ENCODE measurements at places on chromosomes 3 and 15.

- no peak for DNase-seq
Observed at GRCh38 chr15:50764461-50765194, 878 bp downstream of the SPPL2A start.

DNA sequence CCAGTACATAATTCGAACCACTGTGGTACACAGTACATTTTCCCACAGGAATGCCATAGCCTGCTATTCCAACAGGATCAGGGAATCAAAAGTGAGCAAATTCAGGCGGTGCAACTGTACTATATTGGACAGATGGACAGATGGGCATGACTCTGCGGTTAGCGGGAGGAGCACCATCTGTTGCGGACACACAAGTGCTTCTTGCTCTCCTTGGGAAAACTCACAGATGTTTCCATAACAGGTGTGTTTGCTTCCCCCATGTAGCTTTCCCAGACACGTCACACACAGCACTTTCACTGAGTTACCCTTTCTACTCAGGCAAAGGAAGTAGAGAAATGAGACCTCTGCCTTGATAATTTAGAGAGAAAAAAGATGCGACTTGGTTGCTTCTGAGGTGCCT is 325.1 kb upstream of the THBS1 start:
- DNase-seq = no peak

DNA sequence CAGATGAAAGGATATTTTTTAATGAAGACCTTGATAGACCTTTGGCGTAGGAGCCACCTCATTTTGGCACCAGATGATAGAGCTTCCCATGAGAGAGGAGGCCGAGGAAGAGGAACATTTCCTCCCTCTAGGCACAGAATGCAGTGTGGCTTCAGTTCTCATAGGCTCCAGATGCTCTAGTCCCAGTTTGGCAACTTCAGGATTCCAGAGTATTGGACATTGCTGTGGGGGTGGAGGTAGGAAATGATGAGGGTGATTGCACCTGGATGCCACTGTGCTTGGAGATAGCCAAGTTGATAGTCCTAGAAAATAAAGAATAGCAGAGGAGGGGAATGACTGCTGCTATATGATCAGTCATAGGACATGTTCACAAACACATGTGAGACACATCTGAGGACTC is 58.3 kb upstream of the KY start:
- no peak for DNase-seq

- DNase-seq = no peak
Observed at GRCh38 chr3:14744556-14744955, 69.6 kb downstream of the C3orf20 start.

- DNase-seq = no peak
Observed at GRCh38 chr3:27756877-27757276, 34.8 kb upstream of the EOMES start.

GRCh38 chr15:34584996-34585395 is 1.5 kb upstream of the GOLGA8B start:
- no peak for DNase-seq

DNA sequence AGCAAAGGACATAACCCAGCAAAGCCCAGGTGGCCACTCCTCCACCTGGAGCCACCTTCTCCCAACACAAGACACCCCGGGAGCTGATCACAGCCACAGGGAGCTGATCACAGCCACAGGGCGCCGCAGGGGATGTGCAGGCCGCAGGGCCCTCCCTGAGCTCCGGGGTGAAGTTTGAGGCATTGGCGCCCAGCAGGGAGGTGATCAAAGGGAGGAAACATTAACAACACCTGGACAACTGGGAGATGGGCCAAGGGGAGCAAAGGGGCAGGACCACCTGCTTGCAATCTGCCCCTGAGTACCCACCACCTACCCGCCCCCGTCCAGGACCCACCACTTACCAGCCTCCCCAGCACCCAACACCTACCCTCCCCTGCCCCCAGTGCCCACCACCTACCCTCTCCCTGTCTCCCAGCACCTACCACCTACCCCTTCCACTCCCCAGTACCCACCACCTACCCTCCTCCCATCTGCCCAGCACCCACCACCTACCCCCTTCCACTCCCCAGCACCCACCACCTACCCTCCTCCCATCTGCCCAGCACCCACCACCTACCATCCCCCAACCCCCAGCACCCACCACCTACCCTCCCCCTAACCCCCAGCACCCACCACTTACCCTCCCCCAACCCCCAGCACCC is 2.4 kb downstream of the UROC1 start:
- DNase-seq = no peak

DNA sequence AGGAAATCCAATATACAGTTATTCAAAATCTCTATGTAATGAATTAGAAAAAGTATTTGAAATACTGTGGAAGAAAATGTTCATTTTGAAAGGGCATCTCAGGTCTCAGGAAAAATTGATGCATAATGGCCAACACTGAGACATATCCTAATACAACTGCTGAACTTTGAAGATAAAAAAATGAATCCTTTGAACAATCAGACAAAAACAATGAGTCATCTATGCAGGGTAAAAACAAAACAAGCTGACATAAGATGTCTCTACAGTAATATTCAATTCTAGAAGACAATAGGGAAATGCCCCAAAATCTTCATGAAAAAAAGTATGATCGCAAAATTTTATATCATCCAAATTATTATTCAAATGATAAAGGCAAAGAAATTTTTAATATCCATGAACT is 34.0 kb upstream of the ZNF280D start:
- DNase-seq = no peak

DNA sequence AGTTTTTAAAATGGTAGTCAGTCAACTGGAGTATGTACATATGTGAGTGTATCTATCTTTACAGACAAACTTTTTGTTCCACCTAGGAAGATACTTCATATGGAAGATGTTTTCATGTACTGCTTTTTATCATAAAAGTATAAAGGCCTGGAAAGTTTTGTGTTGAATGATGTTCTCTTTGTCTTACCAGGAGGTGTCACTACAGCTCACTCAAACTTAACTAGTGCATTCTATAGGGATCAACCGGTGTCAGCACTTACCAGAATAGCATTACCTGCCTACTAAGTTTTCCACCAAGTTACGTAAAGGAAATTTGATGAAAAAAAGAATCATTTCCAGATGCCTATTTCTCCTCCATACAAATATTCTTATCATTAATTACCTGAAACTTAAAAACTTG is 522.6 kb upstream of the SEMA6D start:
- DNase-seq = no peak

DNA sequence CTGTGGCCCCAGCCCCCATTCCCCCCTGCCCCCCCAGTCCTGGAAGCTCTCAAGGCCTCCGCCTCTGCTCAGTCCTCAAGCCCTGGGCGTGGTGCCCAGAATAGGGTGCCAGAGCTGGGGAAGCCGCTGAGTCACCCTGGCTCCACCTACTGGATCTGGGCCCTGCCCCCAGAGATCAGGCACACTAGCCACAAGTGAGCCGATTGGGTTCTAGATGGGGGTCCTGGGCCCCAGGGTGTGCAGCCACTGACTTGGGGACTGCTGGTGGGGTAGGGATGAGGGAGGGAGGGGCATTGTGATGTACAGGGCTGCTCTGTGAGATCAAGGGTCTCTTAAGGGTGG is 5.7 kb downstream of the EIF4G1 start:
- DNase-seq = no peak

- DNase-seq = no peak
Observed at GRCh38 chr3:169308654-169309250, 354.8 kb downstream of the MECOM start.

- no peak for DNase-seq
Observed at GRCh38 chr3:150975992-150976368, 3.5 kb upstream of the CLRN1 start.

Data from stimulated activated CD8-positive, alpha-beta memory T cell treated with anti-CD3 and anti-CD28 coated beads, Interleukin-4, amount 100 ng/mL, for 1 hour (primary cell).